ENCODE measurements at places on chromosomes 11 and 22.

DNA sequence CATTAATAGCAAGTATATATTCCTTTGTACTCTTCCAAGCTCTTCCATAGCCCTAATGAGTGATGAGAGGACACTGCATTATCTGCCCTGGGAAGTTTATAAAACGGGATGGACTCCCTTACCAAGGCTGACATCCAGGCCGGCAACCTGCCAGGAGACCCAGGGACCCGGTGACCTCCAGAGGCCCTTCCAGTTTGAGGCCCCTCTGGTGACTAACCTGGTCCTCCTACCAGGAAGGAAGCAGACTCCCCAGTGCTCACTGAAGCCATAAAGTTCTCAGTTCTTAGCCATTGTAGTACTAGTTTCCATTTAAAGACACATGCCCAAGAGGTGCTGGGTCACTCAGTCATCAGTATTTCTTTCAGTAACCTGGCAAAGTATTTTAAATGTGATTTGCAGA, 345.4 kb downstream of the TENM4 start:
- DNase-seq = no peak

- DNase-seq = no peak
Measured at GRCh38 chr11:1523077-1523476, 36.5 kb upstream of the MOB2 start.

DNA sequence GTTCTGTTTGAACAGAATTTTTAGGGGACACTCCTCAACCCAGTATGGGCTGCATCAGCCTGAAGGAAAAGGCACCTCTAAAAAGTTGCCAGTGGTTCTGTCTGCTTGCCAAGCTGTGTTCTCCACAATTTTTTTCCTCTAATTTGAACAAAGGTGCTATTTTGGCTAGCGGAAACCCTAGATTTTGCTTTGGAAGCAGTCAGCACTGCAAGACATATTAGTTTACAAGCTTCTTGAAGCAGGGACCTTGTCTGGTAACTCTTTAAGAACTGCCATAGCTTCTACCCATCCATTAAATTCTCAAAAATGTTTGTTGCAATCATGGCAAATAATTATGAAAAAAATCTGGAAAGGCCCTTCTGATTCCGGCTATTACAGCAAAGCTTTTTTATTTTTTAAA, 75.6 kb upstream of the HEPHL1 start:
- DNase-seq = no peak

- DNase-seq = peak; percentile 4
Measured at GRCh38 chr11:105673089-105673488, 63.2 kb downstream of the GRIA4 start.

- DNase-seq = no peak
Measured at GRCh38 chr22:22614065-22614464, 30.3 kb upstream of the GGTLC2 start.

DNA sequence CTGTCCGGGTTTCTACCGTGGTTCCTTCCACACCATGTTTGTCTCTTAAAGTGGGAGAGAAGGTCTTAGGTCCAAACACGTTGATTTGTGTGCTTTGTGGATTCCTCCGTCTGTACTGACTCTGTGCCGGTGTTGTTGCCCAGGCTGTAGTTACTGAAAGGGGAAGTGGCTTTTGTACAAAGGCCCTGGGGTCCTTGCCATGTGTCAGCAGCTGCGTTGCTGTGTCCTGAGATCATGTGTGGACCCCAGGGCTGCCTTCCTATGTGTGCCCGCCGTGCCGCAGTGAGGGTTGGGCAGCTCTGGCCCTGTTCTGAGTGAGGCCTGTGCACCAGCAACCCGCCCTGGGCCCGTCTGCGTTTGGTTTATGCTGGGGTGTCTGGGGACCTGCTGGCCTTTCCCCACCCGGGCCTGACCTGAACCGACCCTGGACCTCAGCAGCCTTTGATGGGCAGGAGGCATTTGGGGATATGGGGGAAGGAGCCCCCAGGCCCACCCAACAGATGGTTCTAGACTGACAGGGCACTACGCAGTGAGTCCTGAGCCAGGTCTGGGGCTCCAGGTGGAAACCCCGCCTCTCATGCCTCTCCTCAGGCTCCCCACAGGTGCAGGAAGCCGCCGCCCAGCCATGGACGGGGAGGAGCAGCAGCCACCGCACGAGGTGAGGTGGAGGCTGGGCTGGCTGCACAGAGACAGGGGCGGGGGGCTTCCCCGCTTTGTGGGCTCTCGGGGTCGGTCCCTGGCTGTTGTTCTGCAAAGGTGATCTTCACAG, 6.9 kb downstream of the TRABD start:
- DNase-seq = no peak

DNA sequence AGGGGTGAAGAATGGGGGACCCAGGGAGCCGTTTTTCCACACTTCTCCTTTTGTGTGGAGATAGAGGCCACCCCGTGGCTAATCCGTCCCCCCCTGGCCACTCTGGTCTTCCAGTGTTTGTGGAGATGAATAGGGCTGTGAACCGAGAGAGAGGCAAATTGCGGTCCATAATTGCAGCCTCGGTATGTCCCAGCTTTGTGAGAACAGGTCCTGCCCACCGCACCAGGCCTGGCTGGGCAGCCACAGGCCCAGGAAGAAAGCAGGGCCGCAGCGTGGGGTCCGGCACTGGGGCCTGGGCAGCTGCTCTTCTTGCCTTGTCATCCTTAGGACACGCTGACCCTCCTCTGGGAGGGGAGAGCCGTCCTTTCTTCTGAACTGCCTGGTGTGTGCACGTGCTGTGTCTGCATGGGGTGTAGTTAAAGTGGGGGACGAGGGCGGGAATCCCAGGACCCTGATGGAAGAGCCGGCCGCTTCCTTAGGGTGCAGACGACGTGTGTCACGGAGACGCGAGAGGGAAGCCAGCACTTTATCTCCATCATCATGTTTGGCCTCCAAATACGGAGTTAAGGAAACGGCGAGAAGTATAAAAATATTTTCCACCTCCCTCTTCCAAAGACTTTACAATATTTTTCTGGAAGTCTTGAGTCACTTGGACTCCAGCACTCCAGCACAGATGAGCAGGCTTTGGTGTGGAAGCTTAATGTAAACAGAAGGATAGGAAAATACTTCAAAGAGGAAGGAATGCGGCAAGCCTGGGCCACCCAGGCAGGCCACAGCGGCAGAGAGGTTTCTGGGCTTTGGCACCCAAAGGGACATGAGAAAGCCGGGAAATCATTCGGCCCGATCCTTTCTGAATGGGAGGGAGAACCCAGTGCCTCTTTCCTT, 1248.4 kb downstream of the BRD1 start:
- DNase-seq = no peak

GRCh38 chr11:134478176-134478575, 66.1 kb upstream of the B3GAT1 start:
- DNase-seq = no peak

DNA sequence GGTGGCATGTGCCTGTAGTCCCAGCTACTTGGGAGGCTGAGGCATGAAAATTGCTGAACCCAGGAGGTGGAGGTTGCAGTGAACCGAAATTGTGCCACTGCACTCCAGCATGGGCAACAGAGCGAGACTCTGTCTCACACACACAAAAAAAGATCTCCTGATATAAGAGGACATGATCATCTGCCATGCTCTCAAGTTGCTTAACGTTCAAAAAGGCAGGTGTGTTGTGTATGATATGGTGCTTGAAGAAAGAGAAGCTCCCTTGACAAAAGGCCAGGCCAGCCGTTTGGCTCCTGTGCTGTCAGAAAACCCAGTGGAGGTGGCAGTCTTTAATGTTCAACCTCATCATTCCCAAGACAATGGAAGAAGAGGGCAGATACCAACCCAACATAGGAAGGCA, 117.3 kb upstream of the PLET1 start:
- no peak for DNase-seq

- DNase-seq = no peak
Measured at GRCh38 chr11:31059529-31059928, 310.0 kb downstream of the DCDC1 start.
